ENCODE measurements at places on chromosomes 12 and 14. TPM values are rescaled to one million over a fixed set of nuclear protein-coding genes. Genes with fewer than 3 reads are reported as not detected.

- no peak for DNase-seq
Measured at GRCh38 chr12:84696908-84697540, 215.6 kb downstream of the SLC6A15 start.

- no peak for DNase-seq
Measured at GRCh38 chr12:71475280-71475679, 35.7 kb downstream of the LGR5 start.

GRCh38 chr14:105389534-105389933 lies 8.8 kb upstream of the TEX22 start:
- no peak for DNase-seq

- DNase-seq, result peak; percentile 3
Measured at GRCh38 chr12:56565510-56566101, 44.0 kb downstream of the RBMS2 start.

DNA sequence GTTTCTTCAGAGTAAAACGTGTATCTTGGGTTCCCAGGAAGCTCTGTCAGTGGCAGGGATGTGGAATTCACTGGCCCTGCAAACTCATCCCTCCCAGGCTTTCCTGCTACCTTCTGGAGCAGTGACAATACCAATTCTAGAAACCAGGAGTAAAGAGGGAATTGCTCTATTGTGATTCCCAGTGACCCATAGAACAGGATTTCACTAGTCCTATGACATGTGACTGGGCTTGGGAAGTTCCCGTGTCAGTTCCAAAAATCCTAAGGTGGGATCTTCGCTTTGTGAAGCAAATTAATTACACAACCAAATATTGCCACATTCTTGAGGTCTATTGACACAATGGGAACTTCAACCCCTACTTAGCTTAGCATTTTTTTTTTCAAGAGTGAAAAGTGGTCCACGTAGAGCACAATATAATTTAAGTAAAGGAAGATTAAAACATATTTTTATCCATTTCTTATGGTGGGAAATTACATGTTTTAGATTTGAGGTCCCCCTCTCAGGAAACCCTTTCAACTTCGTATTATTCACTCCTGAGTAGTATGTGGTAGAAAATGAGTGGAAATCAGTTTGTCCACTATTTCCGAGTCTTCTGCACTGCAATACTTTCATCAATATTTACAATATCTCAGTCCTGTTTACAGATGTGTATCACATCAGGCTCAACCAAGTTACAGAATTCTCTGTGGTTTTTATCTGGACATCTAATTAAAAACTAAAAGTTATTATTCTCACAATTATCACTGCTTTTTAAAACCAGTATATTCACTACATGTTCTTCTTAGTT lies 88.9 kb upstream of the SOX5 start:
- DNase-seq, result no peak

GRCh38 chr14:51787352-51787751 lies 73.1 kb upstream of the GNG2 start:
- no peak for DNase-seq

DNA sequence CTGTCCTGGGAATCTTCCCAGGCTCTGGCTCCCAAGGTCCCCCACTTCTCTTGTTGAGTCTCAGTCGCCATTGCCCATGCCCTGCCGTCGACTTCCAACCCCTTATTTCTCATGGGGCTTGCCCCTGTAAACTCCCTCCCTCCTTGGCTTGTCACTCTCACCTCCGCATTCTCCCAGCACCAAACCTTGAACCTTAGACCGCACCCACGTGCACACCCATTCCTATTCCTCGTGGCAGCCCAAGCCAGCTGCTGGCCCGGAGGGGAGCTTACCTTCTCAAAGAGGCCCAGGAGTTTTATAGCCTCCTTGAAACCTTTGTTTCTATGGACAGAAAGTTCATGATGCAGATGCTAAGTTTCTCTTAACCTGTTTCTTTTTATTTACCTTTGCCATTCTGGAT lies 4.6 kb downstream of the JDP2 start:
- no peak for DNase-seq

GRCh38 chr14:89507926-89508460 lies 91.0 kb upstream of the FOXN3 start:
- DNase-seq, result no peak

DNA sequence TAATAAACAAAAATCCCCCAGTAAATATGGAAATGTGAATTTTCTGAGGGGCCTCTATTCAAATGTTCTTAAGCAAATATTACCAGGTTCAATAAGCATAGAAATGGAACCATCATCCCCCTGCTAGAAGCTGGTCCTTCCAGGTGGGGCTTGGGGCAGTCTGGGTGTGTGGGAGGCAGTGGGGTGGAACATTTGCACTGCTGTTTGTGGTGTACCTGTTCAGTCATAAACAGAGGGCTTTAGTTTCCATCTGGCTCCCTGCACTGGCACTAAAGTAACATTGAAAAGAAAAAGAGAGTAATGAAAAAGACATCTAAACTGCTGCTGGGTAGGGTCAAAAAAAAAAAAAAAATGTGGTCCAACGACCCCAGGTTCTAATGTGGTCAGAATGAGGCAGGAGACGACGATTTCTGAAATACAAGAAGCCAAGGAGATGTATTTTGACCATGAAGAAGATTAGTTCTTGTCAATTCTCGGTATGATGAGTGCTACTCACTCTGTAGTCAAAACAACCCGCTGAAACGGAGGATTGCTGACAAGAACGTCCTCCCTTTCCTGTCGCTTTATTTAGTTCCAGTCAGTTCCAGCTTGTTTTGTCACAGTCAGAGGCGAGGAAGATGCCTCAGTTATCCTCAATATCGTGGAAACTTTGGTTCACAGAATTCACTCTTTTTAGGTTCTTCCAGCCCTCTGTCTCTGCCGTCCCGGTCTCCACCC lies 44.2 kb upstream of the MANSC4 start:
- no peak for DNase-seq

GRCh38 chr14:99273766-99274345 lies 1.9 kb upstream of the BCL11B start:
- DNase-seq, result no peak

DNA sequence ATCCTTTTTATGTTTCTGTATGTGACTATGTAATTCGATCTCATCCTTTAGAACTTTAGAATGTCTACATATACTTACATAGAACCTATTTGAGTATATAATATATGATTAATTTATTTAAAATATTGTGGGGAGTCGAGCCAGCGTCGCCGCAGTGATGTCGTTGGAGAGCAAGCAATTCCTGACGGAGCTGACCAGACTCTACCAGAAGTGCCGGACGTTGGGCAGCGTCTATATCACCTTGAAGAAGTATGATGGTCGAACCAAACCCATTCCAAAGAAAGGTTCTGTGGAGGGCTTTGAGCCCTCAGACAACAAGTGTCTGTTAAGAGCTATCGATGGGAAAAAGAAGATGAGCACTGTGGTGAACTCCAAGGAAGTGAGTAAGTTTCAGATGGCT lies 6.4 kb upstream of the CD27 start:
- no peak for DNase-seq

GRCh38 chr12:30970559-30971197 lies 44.1 kb downstream of the TSPAN11 start:
- peak; percentile 53 for DNase-seq

- DNase-seq, result no peak
Measured at GRCh38 chr14:60815371-60815770, 80.8 kb downstream of the MNAT1 start.

GRCh38 chr14:38616959-38617358 lies 361.1 kb upstream of the CLEC14A start:
- peak; percentile 14 for DNase-seq

PLD4 gene
- not detected for total RNA-seq

KLRB1 gene
- total RNA-seq, result not detected

Data from G401 (cell line).